Hypothalamus (tissue), 51 donors: ENCODE measurements at places on chromosomes 12 and 14.

DNA sequence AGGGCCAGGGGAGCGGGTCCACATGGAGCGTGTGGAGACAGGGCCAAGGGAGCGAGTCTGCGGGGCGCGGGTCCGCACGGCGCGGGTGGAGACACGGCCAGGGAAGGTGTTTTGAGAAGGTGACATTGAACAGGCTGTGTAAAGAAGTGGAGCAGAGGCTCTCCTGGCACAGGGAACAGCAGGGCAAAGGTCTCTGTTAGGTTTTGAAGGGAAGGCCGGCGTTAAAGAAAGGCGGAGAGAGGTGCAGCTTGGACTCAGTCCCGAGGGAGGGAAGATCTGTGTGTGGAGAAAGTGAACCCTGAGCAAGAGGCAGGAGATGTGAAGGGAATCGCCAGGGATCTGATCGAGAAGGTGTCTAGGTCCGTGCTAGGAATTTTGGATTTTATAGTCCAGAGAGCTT lies 1.8 kb downstream of the PXMP2 start:
- no peak for DNase-seq

GRCh38 chr12:65825183-65825506 lies 862 bp downstream of the HMGA2 start:
- DNase-seq, result no peak

GRCh38 chr12:15158083-15158482 lies 63.1 kb downstream of the RERG start:
- DNase-seq, result no peak

GRCh38 chr12:34021071-34021470 lies 1.2 kb upstream of the ALG10 start:
- DNase-seq, result no peak

GRCh38 chr12:4857472-4858291 lies 52.0 kb upstream of the KCNA1 start:
- DNase-seq, result peak; percentile 60

- no peak for DNase-seq
Measured at GRCh38 chr12:19236656-19237055, 107.1 kb downstream of the PLEKHA5 start.

DNA sequence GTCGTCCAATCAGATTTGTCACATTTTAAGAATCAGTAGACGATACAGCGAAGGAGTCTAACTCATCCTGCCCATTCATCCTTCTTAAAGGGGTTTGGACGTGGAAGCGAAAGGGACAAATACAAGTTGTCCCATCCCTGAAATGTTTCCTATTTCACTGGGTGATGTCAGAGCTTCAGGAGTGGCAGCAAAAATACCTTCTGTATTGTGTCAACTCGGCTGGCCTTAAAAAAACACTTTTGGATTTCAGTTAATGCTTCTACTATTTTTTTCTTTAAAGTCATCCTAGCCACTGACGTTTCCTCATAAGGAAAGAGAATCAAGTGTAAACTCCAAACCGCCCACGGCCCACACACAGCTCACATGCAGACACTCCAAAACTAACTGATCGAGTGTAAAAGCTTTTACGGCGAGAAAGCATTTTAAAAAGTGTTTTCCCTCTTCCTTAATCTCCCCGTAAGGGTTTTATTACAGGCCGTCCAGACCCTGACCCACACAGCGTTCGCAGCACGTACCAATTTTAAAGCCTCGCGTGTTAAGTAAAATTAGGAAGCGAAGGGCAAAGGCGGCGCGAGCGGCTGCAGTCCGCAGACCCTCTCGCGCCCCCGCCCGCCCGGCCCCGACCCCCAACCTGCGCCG lies 593 bp downstream of the CFL2 start:
- no peak for DNase-seq

- DNase-seq, result no peak
Measured at GRCh38 chr14:34605461-34605860, 24.5 kb downstream of the SNX6 start.
